ENCODE measurements at places on chromosomes 6 and 20. TPM values are rescaled to one million over a fixed set of nuclear protein-coding genes. Genes with fewer than 3 reads are reported as not detected.

DNA sequence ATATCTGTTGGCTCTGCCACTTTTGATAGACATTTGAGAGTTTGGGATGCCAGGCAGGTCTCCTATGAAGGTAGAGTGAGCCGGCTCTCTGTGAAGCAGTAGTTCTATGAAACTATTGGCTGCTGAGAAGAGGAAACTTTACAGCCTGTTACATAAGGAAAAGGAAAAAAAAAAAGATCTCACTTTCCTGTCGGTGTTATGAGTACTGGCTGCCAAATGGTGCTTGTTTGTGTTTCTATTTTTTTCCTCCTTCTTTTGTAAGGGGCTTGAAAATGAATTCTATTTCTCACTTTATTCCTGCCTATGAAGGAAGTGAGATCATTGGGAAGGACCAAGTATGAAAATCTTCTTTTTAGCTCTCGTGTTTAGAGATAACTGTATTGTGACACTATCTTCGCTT is 73.1 kb upstream of the CLDN20 start:
- DNase-seq = no peak

DNA sequence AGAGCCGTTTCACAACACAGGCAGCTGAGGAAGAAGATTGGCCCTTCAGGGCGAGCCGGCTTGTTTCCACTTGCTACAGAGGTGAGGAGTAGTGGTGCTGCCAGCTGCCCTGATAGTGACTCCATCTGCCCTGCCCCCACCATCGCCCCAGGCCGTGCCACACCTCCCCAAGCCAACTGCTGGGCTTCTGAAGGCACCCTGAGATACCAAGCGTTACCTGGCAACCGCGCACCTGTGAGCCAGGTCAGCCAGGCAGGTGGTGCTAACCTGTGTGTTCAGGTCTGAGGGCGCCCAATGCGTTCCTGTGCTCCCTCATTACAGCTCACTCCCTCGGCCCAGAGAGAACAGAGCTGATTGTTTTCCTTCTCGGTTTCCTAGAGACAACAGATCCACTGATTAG is 299.1 kb upstream of the ID4 start:
- no peak for DNase-seq

GRCh38 chr6:125571207-125571755 is 178.2 kb upstream of the HEY2 start:
- no peak for DNase-seq

DNA sequence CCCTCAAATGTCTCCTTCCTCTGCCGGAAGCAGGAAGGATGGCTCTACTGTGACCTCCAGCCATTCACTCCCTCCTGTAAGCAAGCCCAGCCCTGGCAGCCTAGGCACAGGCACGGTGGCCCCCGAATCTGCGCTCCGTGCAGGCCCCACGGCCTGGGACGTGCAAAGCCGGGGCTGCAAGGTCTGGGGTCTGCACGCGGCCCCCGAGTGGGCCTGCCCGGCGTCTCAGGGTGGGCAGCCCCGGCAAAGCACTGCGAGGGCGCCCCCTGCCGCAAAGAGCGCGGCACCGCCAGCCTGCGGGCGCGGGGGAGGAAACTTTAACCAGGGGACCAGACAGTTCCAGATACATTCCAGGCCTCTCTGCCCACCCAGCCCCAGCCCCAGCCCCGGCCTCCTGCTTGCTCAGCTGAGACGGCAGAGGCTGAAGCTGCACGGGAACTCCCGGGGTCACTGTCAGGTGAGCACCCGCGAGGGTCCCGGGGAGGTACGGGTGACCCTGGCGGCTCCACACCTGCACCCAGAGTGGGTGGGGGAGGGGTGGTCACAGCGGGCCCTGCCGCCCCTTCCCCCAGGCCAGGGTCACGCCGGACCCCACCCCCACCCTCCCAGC is 98.8 kb downstream of the ASXL1 start:
- DNase-seq = no peak

- no peak for DNase-seq
Observed at GRCh38 chr6:43434001-43434840, 6.9 kb downstream of the ABCC10 start.

DNA sequence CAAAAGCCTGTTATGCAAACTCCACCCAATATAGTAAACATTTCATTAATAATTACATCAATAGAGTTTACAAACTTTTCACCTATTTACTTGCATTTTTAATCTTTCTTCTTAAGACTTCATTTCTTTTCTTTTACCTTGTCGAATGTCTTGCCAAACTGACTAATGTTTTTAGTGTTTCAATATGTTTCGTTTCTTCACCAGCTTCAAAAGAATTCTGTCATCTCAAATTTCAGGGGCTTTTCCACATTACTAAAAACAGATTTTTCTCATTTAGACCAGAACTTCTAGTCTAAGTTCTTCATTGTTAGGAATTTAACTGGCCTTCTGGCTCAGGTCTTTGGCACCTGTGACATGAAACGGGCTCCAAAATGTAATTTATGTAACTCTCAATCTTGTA is 196.5 kb downstream of the ARHGAP18 start:
- no peak for DNase-seq

DNA sequence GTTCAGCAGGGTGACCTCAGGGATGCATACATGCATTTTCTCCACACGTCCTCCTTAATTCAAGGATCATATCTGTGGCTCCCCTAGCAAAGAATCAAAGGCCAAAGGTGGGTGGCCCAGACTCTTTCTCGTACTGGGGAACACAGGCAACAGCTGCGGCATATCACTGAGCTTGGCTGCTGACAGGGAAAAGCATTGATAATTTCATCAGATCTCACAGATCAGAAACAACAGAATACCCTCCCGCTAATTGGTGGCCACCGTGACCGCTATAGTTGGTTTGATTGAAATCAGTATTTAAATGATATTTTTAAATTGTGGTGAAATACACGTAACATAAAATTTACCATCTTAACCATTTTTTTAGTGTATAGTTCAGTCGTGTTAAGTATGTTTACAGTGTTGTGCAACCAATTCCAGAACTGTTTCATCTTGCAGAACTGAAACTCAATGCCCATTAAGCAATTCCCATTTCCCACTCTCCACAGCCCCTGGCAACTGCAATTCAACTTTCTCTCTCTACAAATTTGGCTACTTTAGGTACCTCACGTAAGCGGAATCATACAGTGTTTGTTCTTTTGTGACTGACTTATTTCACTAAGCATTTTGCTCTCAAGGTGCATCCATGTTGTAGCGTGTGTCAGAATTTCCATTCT is 74.7 kb upstream of the TMEM170B start:
- no peak for DNase-seq

GRCh38 chr6:33314515-33314942 is 651 bp upstream of the TAPBP start:
- DNase-seq = peak; percentile 75

- no peak for DNase-seq
Observed at GRCh38 chr6:52595000-52595795, 18.3 kb upstream of the TRAM2 start.

DNA sequence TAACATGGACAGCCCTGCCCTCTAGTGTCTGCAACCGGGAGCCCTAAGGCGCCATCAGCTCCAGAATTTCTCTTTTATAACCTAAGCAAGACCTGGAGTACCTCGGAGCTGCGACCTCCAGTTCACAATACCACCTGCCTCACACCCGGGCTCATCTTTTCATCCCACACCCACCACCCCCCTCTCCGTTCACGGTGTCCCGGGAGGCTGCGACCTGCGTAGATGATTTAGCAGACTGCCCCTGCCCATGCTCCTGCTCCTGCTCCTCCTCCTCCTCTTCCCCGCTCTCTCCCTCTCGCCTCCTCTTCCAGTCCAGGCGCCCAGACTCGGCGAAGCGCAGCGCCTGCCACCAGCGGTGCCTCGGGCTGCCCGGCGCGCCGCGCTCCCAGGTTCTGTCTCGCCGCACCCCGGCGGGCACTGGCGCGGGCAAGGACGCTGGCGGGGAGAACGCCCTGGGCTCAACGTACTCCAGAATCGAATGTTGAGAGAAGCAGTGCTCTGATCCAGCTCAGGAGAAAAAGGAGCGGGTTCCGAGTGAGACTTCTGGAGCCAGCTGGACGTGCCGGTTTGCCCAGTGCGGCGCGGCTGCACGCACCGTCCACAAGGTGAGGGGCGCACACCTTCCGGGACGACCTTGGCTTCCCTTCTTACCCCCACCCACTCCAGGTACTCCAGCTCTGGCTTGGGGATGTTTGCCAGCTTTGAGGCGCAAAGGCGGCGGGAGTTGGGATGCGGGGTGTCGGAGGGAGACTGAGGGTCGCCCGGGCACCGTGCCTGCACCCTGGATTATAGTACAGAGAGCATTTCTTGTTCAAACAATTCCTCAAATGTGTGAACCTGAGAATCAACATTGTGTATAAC is at the start of gene HTR1E:
Gene HTR1E (plus strand): TSS at position 310 of the 861 bp plus-strand sequence. CDS start 77,807 bp downstream, outside the sequence.
- peak; percentile 65 for DNase-seq

- DNase-seq = no peak
Observed at GRCh38 chr6:148497257-148497656, 154.6 kb downstream of the SASH1 start.

GRCh38 chr6:158606935-158607334 is 37.6 kb downstream of the DYNLT1 start:
- no peak for DNase-seq

GRCh38 chr6:163761481-163761880 is 347.0 kb downstream of the QKI start:
- no peak for DNase-seq

GRCh38 chr6:20906945-20907344 is 372.7 kb downstream of the CDKAL1 start:
- no peak for DNase-seq

DNA sequence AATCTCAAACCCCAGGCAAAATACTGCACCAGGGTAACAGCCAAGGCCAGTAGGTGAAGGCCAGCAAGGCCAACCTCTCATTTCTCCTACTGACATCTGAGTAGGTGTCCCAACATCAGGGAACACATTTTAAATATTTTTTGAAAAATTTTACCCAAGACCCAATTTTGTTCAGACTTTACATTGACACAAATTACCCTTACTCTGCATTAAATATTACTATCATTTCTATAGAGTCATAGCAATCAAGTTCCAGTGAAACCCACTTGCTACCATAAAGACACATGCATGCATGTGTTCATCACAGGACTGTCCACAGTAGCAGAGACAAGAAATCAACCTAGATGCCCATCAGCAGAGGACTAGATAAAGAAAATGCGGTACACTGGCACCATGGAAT is 99.9 kb downstream of the NRN1 start:
- no peak for DNase-seq

DNA sequence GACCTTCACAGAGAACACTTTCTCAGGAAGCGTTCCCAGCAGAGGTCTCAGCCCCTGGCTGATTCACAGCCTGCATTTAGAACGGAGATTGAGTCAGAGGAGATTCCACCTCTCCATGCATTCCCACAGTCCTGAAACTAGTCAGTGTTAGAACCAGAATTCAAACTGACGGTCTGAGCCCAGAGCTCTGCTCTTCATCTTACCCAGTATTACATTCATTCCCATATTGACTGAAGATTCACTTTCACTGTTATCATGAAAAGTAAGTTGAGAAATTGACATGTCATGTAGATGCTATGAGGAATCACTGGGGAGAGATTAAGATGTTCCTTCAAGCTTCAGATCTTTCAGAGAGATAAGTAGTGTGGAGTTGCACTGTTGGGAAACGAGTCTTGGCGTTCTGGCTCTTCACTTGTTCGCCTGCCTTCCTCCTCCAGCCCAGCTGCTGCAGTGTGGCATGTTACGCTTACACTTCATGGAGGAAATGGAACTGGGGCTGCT is 28.3 kb downstream of the MAS1 start:
- DNase-seq = no peak

The FOXS1 gene
- 3.3 TPM for total RNA-seq

The PNPLA1 gene
- 0.35 TPM for total RNA-seq

The RPS10 gene
- total RNA-seq = 875 TPM

The SIM1 gene
- not detected for total RNA-seq

The NMBR gene
- not detected for total RNA-seq

The ALDH5A1 gene
- total RNA-seq = 15.5 TPM

The KCNK5 gene
- 10.0 TPM for total RNA-seq

The RMND1 gene
- total RNA-seq = 19.5 TPM

The REM1 gene
- 4.0 TPM for total RNA-seq

Data from upper lobe of right lung (tissue), 1 donor.